ENCODE measurements at places on chromosomes 6 and 20. TPM values are rescaled to one million over a fixed set of nuclear protein-coding genes. Genes with fewer than 3 reads are reported as not detected.

The ZNF391 gene
- 12.5 TPM for total RNA-seq

The GSTA4 gene
- total RNA-seq = 87.3 TPM

DNA sequence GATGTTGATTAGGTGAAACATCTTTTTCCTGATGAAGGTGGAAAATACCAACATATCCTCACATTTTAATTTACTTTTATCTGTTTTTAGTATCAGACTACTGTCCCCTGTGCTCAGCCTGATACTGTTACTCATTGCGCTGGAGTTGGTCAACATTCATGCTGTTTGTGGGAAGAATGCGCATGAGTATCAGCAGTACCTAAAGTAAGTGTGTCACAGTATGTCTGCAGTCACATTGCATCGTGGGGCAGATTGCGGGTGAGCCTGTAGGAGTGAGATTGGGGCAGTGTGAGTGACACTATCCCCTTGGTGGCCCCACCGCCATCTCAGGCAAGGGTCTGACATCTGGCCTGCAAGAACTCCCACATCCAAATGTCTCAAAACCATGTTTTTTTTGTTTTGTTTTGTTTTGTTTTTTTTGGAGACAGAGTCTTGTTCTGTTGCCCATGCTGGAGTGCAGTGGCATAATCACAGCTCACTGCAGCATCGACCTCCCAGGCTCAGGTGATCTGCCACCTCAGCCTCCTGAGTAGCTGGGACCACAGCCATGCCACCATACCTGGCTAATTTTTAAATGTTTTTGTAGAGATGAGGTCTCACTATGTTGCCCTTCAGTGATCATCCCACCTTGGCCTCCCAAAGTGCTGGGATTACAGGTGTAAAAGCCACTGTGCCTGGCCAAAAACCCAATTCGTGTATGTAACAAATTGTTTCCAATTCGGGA, 27.8 kb downstream of the ERMARD start:
- DNase-seq = peak; percentile 1

The MRPL14 gene
- total RNA-seq = 47.6 TPM

The CRYBG1 gene
- 7.8 TPM for total RNA-seq

DNA sequence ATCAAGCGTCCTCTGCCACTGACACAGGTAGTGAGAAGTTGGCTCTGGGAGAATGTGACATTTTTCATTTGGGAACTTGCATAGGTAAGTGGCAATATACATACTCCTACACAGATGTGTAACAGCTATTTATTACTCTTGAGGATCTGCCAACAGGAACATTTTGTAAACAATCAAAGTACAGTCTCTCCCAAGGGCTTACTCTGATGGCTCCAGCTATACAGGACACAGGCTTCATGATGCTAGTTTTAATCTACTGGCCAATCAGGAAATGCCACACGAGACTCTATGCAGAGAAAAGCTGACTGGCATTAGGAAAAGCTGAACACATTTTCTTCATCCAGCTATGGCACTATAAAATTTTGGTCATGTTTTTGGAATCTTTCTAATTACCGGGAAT, 57.8 kb downstream of the POPDC3 start:
- DNase-seq = no peak

DNA sequence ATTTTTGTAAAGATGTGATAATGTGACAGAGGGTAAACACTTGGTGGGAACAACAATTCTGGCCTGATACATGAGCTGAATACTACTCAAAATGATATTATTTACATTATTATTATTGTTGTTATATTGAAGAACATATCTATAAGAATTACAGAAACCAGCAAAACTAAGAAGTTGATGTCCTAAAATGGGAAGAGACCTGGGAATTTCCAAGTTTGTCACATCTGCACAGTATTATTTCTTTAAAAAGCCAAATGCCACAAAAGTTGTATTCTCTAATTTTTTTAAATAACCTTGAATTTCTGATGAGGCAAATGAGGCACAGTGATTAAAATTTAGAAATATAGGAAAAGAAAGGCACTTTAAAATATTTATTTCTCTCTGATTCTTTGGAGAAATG, 5.0 kb upstream of the ZNF292 start:
- no peak for DNase-seq

DNA sequence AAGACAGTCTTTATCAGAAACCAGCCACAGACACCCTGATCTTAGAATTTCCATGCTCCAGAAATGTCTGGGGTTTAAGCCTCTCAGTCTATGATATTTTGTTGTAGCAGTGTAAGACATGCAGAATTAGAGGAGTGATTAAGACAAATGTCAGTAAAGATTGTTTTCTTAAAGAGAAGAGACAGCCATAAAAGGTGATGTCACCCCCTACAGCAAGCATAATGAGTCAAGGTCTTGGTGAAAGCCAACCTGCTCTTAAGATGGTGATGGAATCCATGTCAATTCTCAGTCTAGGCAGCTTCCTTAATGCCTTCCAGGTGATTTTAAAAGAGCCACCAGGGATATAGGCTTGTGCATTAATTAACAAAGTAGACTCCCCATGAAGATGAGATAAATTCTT, 849.9 kb upstream of the EPHA7 start:
- no peak for DNase-seq

GRCh38 chr6:131062241-131063027, 611 bp downstream of the EPB41L2 start:
- peak; percentile 31 for DNase-seq

- no peak for DNase-seq
Measured at GRCh38 chr20:64143018-64143801, 21.0 kb upstream of the MYT1 start.

DNA sequence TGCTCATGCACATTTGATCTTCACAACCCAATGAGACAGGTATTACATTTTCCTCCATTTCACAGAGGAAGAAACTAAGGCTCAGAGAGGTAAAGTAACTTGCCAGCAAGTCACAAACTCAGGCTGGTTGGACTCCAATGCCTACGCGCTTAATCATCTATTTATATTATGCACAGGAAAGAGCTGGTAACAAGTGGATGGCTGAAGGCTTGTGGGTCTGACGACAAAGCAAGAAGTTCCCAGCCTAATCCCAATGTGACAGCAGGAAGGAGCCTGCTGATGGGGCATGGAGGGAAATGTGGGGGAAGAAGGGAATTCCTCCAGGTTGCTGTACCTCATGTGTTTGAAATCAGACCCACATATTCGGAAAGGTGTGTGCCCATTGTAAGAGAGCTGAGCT, 3.9 kb downstream of the CDH22 start:
- no peak for DNase-seq

GRCh38 chr6:128057946-128058345, 157.1 kb upstream of the THEMIS start:
- no peak for DNase-seq

DNA sequence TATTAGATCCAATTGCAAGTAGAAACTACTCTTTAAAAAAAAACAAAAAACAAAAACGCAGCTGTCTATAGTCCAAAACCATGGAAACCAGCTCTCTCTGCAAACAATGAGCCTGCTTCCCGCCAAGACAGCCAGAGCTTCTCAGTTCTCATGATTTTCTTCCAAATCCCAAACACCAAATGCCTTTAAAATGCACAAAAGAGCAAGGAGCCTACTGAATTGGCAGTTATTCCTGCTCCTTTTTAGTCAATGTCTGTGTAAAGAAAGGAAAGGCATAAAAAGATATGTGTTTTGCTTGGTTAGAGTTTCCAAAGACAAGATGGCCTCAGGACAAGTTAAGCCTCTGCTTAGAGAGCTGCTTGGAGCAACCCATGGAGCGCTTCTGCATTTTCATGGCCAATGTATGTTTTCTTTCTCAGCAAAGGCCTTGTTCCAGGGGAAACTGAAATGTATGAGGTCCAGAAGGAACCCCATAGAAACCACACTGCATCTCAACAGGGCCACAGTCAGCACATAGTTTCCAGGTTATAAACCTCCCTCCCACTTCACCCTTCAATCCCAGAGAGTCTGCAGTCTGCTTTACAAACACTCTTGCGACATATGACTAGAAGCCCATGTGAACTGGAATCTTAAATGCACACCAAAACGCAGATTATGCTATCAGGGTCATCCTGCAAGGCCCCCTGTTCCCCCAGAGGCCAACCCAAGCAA, 209.3 kb upstream of the TAB2 start:
- no peak for DNase-seq

DNA sequence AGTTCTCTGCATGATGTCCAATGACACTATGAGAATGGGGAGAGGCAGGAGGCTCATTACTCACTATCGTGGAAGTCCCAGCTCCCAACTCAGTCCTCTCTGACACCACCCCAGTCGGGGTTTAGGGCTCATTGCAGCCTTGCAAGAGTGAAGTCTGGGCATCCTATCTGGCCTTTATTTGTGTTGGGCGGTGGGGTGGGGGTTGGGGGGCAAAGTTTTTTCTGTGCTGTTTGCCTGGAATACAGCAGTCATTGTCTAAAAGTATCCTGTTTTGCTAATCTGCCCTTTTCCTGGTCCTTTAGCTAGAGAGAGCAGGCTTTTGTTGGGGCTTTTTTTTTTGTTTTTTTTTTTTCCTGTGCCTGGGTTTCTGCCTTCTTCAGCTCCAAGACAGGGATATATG, 174.2 kb downstream of the MYLK4 start:
- DNase-seq = no peak

GRCh38 chr6:40390144-40390800, 196.9 kb downstream of the LRFN2 start:
- no peak for DNase-seq

GRCh38 chr6:109105681-109106080, 10.4 kb downstream of the CEP57L1 start:
- DNase-seq = no peak

DNA sequence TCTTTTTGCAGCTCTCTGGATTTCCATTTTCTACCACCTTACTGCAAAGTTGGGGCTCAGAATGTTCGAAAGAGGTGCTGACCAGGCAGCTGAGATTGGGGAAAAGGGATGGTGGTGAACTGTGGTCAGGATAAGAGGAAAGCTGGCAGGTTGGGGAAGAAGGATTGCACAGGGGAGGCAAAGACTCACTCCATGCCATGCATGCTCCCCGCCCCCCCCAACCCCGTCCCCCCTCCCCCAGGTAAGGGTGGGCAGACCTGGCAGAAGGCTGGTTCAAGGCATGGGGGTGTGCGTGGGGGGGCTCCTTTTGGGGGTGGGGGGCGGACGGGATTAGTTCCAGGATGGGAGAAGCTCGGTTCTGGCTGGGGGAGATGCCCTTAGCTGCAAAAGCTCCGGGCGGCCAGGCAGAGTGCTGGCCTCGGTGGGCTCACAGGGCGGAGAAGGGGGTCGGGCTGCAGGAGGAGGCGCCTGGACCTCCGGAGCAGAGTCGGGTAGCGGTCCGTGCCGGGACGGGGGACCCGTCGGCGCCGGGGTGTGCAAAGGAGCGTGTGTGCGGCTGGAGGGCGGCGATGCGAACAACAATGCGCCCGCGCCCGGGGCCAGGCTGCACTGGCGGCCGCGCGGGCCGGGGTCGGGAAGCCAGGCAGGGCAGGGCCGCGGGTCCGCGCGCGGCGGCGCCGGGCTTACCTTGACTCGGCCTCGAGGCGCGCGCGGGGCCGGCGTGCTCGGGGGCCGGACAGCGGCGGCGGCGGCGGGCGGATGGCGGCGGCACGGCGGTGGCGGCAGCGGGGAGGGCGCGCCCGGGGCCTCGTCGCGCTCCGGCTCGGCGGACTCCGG, 880 bp downstream of the ADNP start:
- no peak for DNase-seq

DNA sequence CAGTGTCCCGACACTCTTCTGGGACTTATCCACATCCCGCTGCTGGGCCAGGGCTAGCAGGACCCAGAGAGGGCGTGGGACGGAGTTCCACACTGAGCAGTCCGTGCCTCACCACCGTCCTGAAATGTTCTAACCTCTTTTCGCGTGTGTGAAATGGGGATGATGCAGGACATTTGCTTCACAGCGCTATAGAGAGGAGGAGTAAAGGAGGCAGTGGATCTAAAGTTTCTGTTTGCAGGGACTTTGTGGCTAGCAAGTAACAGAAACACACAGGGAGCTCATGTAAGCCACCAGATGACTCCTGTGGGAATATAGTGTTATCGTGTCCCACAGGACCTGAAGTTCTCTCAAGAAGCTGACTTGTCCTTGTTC, 634 bp downstream of the ITPA start:
- no peak for DNase-seq

The MYCT1 gene
- 3.4 TPM for total RNA-seq

DNA sequence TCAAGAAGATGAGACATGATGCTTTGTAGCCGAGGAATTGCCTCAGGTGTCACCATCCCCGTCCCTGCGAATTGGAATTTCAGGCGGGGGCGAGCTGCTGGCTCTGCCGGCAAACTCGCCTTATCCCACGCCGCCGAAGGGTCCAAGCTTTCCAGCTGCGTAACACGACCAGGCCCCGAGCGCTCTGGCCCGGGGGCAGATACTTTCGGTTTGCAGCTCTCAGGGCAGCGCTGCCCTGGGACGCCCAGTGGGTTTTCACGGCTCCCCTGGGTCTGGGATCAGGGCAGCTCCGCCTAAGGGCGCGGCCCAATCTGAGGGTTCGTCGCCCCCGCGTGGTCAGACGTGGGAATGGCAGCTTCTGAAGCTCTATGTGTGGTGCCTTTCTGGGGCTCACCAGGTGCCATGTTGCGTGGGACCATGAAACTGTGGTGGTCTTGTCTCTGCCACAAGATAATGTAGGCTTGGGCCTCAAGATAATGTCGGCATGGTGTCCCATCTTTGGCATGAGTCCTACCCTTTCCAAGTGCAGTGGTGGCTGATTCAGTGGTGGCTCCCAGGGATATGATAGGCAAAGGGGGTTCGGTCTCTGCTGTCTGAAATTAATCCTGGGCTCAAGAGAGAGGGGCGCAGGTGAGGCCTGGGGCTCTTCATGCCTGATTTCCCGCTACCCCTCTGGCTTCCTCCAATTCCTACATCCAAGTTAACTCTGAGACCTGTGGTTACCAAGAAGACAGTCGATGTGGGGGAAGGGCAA, 21.0 kb downstream of the PIGT start:
- DNase-seq = peak; percentile 91

GRCh38 chr6:134921721-134922261, 28.1 kb downstream of the ALDH8A1 start:
- no peak for DNase-seq

The C6orf132 gene
- 1.1 TPM for total RNA-seq

The BMP2 gene
- 3.8 TPM for total RNA-seq

DNA sequence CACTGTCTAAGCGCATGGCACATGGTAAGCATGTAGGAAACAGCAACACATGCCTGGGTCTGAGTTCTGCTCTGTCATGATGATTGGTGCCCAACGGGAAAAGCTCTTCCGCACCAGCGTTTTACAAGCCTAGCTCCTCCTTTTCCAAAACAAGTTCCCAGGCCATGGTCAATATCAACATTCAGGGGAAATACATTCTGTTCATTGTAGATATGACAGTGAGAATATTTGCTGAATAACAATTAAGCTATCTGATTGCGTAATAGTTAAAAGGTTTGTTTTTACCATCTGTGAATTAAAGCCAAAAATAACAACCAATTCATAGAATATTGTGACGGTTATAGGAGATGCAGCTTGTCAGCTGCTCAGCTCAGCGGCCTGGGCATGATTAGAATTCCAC, 404.3 kb upstream of the SLC35B3 start:
- DNase-seq = no peak

The TMEM217 gene
- 13.3 TPM for total RNA-seq

The OR2H2 gene
- total RNA-seq = 0.25 TPM
